ENCODE measurements at places on chromosomes 16 and 17. TPM values are rescaled to one million over a fixed set of nuclear protein-coding genes. Genes with fewer than 3 reads are reported as not detected.

The ITGA2B gene
- 0.95 TPM for total RNA-seq

The CD7 gene
- 405 TPM for total RNA-seq

The BRIP1 gene
- total RNA-seq = 15.5 TPM

The ITGAD gene
- total RNA-seq = not detected

The CDK10 gene
- total RNA-seq = 81.6 TPM

The TMC8 gene
- 412 TPM for total RNA-seq

The SLC9A5 gene
- total RNA-seq = 3.5 TPM

The FADS6 gene
- total RNA-seq = not detected

The UTS2R gene
- total RNA-seq = not detected

Data from T-helper 1 cell treated with Interleukin-12 subunit alpha and Interleukin-12 subunit beta and Interleukin-4 antibody, amounts not matched to agents 30 ng/mL and 1 ng/mL, for 36 hours (primary cell).